ENCODE measurements at places on chromosomes 7 and 10. TPM values are rescaled to one million over a fixed set of nuclear protein-coding genes. Genes with fewer than 3 reads are reported as not detected.

DNA sequence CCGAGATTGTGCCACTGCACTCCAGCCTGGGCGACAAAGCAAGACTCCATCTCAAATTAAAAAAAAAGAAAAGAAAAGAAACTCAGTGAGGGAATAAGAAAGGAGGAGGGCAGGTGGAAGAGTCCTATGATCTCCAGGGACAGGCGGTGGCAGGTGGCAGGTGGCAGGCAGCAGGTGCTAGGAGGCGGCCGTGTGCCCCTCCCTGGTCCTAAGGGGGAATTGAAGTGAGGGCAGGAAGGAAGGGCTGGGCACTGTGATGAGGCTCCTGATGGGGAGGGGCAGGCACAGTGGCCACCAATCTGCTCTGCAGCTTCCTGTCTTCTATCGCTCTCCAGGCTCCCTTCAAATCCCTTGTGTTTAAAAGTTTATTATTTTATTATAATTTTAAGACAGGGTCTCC, 41.2 kb upstream of the UBE3C start:
- no peak for DNase-seq

The PURB gene
- 19.1 TPM for total RNA-seq

The BLNK gene
- total RNA-seq, result not detected

The CELF2 gene
- 26.6 TPM for total RNA-seq

The OPN4 gene
- total RNA-seq, result not detected

GRCh38 chr7:134943785-134944400, 42.4 kb upstream of the AGBL3 start:
- no peak for DNase-seq

GRCh38 chr10:90032519-90032918, 331.1 kb downstream of the KIF20B start:
- no peak for DNase-seq
